ENCODE measurements at places on chromosomes 16 and 17. TPM values are rescaled to one million over a fixed set of nuclear protein-coding genes. Genes with fewer than 3 reads are reported as not detected.

DNA sequence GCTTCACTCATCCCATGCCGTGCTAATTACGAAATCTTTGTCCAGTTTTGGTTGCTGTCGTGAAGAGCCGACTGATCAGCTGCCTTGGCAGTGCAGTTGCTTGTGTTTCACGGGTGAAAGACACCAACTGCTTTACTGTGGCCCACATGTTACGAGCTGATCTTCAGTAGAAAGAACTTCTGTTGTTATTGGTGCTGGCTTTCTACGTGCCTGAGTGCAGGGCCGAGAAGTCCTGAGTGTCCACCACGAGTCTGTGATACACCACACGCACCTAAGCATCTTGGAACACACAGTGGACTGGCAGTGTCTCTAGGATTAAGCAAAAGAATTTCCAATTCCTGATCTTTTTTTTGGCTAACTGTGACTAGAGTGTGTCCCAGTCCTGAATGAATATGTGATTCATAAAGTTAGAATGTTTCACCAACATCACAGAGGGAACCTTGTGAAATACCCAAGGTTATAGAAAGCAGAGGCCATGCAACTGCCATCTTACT lies 70.4 kb upstream of the CLEC18A start:
- H3K27me3 ChIP-seq = no peaks in the 10 kb centered on the region
- DNase-seq = no peak
- H3K27ac ChIP-seq = no peak overlapping the region
- no peak overlapping the region for H3K4me3 ChIP-seq
- H3K36me3 ChIP-seq = peaks cover 10% of the 10 kb centered on the region

- H3K4me3 ChIP-seq = no peak overlapping the region
- H3K36me3 ChIP-seq = no peaks in the 10 kb centered on the region
- no peak overlapping the region for H3K27ac ChIP-seq
- no peaks in the 10 kb centered on the region for H3K4me1 ChIP-seq
Observed at GRCh38 chr16:27843800-27844199, 219.7 kb downstream of the GSG1L start.

DNA sequence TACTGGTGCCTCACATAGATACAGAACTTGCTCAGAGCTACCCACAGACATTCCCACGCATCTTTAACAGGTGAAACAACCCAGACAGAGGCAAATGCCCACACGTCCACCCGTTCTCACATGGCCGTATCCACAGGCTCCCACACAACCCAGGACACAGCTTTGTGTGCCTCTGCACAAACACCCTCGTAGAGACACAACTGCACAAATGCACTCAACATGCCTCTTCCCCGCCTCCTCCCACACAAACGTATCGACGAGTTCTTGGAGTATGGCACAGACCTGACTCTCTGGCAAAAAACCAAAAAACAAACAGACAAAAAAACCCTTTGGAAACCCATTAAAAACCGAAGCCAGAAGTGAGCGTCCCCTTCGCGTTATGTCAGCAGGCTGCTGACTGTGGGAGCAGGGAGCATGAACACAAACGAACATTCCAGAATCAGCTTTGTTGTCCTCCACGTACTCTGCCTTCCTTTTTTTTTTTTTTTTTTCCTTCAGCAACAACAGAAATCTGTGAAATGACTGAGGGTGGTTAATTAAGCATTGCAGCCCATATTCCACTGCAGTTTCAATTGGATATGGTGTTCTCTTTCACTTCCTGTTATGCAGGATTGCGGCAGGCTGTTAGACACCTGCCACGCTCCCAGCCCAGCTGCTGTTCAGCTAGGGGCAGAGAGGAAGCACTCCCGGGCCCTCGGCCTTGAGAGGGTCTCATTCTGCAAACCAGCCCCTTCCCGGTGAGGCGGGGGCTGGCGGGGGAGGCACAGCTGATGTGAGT lies 313.7 kb downstream of the MAF start:
- no peak for DNase-seq
- peaks cover 15% of the 10 kb centered on the region for H3K4me1 ChIP-seq
- H3K27ac ChIP-seq = no peak overlapping the region
- H3K36me3 ChIP-seq = no peaks in the 10 kb centered on the region

DNA sequence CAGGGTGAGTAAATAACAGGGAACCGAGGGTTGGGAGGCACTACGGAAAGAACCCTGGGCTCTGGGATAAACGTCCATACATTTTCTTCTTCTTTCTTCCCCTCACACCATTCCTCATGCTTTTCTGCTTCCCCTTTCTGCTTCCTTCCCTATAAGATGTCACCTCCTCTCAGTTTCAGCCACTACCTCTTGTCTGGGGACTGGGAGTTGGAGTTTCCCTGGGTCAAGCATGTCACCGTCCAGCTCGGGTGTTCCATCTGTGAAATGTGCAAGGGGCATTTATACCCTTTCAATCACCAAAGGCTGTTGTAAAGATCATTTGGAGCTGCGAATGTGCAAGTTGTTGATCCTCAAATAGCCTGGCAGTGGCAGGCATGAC lies 17.5 kb upstream of the CCL22 start:
- H3K4me1 ChIP-seq = peaks cover 3% of the 10 kb centered on the region
- no peak overlapping the region for H3K27ac ChIP-seq
- no peak overlapping the region for H3K4me3 ChIP-seq

DNA sequence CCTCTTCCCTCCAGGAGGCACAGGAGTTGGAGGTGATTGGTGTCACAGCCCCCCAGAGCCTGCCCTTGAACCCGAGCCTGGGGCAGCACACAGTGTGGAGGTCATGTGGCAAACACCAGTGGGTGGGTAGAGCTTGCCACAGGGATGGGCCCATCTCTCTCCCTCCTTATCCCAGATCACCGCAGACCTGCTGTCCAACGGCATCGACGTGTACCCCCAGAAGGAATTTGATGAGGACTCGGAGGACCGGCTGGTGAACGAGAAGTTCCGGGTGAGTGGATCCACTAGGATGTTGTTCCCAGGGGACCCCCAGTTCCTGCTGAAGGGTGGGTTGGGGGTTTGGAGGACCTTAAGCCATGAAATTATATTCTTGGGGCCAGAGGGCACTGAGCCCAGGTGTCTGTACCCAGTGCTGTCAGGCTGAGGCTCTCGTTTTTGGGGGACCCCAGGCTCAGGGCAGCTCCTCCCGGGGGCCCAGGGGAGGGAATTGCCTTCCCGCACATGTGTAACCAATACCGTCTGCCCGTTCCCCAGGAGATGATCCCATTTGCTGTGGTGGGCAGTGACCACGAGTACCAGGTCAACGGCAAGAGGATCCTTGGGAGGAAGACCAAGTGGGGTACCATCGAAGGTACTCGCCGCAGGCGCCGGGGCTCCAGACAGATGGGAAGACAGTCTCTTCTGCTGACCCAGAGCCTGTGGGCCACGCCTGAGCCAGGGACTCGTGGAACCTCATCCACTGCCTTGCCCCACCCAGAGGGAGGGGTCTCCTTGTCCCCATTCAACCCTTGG lies 351.9 kb downstream of the SEC14L1 start:
- H3K27ac ChIP-seq = no peak overlapping the region
- DNase-seq = no peak
- no peak overlapping the region for H3K4me3 ChIP-seq
- peaks cover 53% of the 10 kb centered on the region for H3K36me3 ChIP-seq

- no peaks in the 10 kb centered on the region for H3K36me3 ChIP-seq
- H3K27ac ChIP-seq = no peak overlapping the region
- no peak for DNase-seq
- H3K27me3 ChIP-seq = peaks cover 5% of the 10 kb centered on the region
Observed at GRCh38 chr17:48011405-48012150, 26.0 kb downstream of the COPZ2 start.

DNA sequence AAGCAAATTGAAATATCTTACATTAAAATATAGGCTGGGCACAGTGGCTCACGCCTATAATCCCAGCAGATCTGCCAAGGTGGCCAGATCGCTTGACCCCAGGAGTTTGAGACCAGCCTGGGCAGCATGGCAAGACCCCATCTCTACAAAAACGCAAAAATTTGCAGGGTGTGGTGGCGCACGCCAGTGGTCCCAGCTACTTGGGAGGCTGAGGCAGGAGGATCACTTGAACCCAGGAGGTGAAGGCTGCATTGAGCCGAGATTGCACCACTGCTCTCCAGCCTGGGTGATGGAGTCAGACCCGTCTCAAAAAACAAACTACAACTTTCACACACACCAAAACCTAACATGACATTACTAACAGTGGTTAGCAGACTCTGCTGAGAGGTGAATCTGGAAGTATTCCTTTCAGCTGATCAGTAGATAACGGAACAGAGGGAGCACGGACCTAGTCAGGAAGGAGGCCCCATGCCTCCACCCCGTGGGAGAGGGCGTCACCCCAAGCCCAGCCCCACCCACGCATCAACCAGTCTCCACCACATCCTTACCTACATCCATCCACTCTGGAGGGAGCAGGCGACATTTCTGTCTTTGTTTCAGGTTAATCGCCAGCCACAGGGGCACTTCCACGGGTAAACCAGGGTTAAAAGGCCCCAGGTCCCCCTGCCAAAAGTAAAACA lies 1.7 kb downstream of the GINS2 start:
- no peak overlapping the region for H3K4me3 ChIP-seq
- no peaks in the 10 kb centered on the region for H3K27me3 ChIP-seq
- H3K4me1 ChIP-seq = peaks cover 17% of the 10 kb centered on the region
- DNase-seq = no peak
- no peak overlapping the region for H3K27ac ChIP-seq

DNA sequence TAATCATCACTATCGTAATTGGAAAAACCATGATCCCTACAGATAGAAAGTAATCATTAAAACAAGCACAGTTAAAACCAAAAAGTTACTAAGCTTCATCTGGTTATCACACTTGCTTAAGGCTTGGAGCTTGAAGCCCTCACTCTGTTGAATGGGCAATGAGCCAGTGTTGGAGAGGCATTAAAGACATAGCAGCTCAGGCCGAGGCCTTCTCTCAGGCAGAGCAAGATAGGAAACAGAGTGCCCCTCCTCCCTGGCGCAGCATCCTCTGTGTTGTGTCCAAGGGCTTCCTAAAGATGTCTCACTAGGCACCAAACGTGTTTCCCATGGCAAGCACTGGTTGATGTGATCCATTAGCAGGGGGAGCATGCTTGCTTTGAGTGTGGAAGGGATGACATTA lies 34.9 kb upstream of the LGALS9 start:
- no peaks in the 10 kb centered on the region for H3K4me1 ChIP-seq
- H3K4me3 ChIP-seq = no peak overlapping the region
- no peak overlapping the region for H3K27ac ChIP-seq
- H3K36me3 ChIP-seq = peaks cover 7% of the 10 kb centered on the region

GRCh38 chr16:51508490-51509212 lies 357.6 kb upstream of the SALL1 start:
- H3K27me3 ChIP-seq = no peaks in the 10 kb centered on the region
- no peaks in the 10 kb centered on the region for H3K36me3 ChIP-seq
- H3K27ac ChIP-seq = no peak overlapping the region
- H3K4me3 ChIP-seq = no peak overlapping the region
- H3K4me1 ChIP-seq = no peaks in the 10 kb centered on the region

DNA sequence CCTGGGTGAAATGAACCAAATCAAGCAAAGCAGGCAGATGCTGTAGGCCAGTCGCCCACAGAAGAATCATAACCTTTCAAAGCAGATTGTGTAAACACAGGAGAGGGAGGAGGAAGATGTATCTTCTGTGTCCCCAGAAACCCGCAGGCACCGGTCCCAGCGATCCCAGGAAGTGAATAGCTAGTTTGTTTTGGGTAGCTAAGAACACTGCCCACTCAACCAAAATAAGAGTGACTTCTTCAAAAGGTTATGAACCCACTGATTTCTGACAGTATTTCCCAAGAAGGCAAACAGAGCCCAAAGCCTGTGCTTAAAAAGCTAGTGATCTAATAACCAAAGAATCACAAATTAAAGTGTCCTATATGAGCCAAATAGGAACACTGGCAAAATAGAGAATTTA lies 67.8 kb downstream of the GRIN2A start:
- DNase-seq = no peak
- H3K27me3 ChIP-seq = no peaks in the 10 kb centered on the region
- H3K4me1 ChIP-seq = no peaks in the 10 kb centered on the region
- H3K27ac ChIP-seq = no peak overlapping the region
- H3K36me3 ChIP-seq = no peaks in the 10 kb centered on the region

DNA sequence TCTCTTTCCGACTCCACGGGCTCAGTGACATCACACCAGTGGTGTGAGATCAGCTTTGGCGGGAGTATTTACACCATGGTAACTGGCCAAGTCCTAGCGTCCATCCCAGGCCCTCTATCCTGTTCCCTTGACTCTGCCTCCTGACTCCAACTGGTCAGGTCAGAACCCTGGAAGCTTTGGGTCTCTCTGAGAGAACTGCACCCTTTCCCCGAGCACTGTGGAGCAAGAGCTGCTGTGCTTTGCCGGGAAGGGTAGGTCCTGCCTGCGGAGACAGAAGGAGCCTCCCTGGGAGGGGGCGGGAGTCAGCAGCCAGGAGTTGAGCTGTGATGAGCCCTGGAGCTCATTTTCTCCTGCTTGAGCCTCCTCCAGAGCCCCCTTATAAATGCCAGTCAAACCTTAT lies 212.1 kb upstream of the TNRC6C start:
- H3K4me3 ChIP-seq = no peak overlapping the region
- H3K4me1 ChIP-seq = no peaks in the 10 kb centered on the region

Gene LPO
- total RNA-seq = not detected

Data from right atrium auricular region (tissue), 2 donors.